RPMI8226 (cell line): ENCODE measurements at places on chromosomes 12 and 14.

- DNase-seq, result no peak
Observed at GRCh38 chr12:66194122-66194521, 5.1 kb downstream of the IRAK3 start.

GRCh38 chr12:2336409-2336829 lies 283.6 kb downstream of the CACNA1C start:
- DNase-seq, result peak; percentile 17

GRCh38 chr14:102353126-102353619 lies 9.5 kb downstream of the CINP start:
- DNase-seq, result no peak

- no peak for DNase-seq
Observed at GRCh38 chr14:64731141-64731581, 26.9 kb downstream of the PLEKHG3 start.

GRCh38 chr12:89379148-89379838 lies 27.0 kb upstream of the DUSP6 start:
- no peak for DNase-seq

DNA sequence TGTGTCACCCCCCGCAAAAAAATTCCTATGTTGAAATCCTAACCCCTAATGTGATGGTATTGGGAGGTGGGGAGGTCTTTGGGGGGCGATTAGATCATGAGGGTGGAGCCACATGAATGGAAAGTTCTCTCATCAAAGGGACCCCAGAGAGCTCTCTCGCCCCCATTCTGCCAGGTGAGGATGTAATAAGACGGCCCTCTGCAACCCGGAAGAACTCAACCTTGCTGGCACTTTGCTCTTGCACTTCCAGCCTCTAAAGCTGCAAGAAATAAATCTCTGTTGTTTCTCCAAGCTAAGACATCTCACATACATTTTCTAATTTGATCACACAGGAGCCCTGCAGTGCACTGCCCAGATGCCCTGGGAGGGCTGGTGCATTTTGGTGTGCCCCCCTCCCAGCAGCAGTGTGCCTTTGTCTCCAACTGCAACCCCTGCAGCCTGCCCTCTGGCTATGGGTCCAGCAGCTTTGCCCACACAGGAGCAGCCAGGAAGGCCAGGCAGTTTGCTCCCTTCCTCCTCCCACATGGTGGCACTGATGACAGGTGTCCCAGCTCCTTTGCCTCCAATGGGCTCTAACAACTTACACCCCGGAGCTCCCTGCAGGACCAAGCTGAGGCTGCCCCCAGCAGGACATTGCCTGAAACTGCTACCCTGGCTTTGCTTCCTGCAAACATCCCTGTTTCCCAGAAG lies 59.3 kb downstream of the C14orf132 start:
- peak; percentile 28 for DNase-seq

- no peak for DNase-seq
Observed at GRCh38 chr12:16509411-16509810, 96.6 kb downstream of the LMO3 start.

- no peak for DNase-seq
Observed at GRCh38 chr12:81440001-81440400, 319.1 kb downstream of the PPFIA2 start.

GRCh38 chr12:31217356-31218130 lies 108.4 kb downstream of the SINHCAF start:
- DNase-seq, result peak; percentile 22

- no peak for DNase-seq
Observed at GRCh38 chr12:62714774-62715721, 219.9 kb downstream of the PPM1H start.

DNA sequence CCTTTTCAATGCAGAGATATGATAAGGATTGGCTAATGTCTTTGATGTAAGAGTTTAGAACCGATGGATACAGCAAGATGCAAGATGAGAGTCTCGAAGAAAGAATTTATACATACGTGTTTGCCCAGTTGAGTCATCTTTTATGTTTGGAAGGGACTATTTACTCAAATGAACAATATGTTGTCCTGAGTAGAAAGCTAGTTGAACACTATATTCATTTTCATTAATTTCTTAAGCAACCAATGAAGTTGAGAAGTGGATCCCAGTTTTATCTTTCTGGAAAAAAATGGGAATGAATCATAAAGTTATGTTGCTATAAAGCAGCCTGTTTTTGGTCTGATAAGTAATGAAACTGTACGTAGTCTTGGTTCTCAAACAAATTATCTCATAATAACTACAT lies 1431.7 kb upstream of the FLRT2 start:
- DNase-seq, result no peak

DNA sequence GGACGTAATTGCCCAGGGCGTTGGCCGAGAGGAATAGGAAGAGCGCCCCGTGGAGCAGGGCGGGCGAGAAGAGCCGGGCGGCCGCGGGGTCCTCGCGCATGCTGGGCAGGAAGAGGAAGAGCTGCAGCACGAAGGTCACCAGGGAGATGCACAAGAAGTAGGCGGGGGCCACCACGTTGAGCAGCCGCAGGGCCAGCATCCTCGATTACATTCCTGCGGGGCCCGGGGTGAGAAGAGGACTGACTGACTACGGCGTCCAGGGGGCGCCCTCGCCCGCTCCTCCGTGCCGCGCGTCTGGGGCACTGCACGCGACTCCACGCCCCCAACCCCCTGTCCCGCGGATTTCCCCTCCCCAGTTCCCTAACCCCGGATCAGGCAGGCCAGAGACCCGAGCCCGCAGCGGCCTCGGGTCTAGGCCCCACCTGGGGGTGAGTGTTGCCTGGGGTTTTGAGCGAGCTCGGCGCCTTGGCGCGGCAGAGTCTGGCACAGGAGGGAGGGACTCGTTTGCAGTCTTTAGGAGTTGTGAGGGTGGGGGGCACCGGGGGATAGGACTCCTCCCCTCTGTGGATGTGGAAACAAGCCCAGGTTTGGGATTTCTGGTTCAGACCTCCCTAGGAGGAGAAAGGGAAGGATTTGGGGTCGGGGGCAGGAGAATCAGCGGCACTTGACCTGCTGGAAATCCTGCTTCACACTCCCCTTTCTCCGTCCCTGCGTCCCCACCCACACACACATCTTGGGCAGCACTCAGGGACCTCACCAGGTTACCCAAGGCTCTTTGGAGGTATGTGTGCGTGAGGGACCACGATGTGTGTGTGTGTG lies 1.8 kb downstream of the ZDHHC22 start:
- DNase-seq, result peak; percentile 58

DNA sequence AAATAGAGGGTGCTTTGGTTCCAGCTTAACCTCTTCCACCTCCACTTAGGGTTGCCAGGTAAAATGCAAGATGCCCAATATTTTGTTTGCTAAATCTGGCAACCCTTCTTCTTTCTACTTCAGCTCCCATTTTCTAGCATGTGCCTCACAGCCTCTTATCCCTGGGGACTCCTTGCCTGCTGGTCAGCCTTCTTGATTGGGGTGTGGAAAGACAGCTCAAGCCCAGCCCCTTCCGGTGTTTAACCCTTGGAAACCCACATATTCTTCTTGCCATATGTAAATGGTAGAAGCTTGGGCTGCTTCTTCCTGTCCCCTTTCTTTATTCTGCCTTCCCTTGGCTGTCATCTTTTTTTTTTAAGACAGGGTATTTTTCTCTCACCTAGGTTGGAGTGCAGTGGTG lies 5.7 kb downstream of the SPIC start:
- DNase-seq, result no peak
